Type B pancreatic cell (in vitro differentiated cells): ENCODE measurements at places on chromosomes 16 and 17.

DNA sequence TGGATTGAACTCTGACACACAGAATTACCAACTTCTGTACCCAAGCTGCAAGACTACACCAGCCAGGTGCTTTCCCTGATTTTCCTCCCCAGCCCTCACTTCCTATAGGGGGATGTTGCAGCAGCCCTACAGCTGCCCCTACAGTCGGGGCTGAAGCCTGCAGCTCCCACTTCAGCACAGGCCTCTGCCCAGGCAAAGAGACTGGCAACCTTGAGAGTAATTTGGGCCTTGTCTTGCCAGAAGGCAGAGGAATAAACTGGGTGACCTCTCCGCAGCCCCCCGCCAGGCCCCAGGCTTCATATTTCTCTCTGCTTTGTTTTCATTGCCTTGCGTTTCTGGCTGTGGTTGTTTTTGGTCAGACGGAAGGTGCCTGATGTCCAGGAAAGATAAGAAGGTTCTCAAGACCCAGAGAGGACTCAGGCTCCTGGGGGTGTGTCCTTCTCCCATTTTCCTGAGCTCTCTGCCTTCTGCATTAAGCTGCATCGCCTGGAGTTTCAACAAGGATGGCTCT is 32.0 kb downstream of the SLC6A4 start:
- no peak for DNase-seq

DNA sequence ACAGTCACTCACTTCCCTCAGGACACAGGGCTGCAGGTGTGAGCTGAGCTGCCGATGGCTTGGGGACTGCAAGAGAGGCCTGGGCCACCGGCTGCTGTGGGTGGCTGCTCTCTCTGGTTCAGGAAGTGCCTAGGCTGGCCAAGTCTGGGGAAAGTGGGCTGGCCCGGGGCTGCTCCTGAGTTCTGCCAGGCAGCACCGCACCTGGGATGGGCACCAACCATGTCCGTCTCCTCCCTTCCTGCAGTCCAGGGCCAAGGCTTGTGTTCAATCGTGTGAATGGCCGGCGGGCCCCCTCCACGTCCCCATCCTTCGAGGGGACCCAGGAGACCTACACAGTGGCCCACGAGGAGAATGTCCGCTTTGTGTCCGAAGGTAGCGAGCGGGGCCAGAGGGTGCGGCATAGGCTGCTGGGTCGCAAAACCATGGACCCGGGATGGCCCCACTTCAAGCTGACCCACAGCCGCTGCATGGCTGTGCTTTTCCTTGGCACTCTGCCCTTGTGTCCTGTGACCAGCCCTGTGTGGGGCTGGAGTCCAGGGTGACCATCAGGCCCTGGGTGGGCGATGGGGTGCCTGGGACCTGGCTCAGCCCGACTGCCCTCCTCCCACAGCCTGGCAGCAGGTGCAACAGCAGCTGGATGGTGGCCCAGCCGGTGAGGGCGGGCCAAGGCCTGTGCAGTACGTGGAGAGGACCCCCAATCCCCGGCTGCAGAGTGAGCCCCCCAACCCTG is 1.8 kb upstream of the WDR90 start:
- no peak for DNase-seq

DNA sequence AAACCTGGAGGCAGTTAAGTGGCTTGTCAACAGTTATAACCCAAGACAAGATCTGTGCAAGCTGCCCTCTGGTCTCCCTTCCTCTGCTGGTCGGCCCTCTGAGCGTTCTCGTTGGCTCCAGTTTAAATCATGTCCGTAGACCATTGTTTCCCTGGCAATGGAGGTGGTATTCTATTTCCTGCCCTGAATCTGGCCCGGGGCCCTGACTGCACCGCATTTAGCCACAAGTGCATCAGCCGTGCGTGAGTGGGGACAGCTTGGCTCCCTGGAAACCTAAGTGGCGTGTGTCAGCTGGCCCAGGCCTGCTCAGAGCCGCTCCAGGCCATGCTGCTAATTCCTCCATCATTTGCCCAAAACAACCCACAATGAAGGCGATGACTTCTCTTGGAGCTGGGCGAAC is 15.0 kb upstream of the MYLK3 start:
- DNase-seq = no peak

DNA sequence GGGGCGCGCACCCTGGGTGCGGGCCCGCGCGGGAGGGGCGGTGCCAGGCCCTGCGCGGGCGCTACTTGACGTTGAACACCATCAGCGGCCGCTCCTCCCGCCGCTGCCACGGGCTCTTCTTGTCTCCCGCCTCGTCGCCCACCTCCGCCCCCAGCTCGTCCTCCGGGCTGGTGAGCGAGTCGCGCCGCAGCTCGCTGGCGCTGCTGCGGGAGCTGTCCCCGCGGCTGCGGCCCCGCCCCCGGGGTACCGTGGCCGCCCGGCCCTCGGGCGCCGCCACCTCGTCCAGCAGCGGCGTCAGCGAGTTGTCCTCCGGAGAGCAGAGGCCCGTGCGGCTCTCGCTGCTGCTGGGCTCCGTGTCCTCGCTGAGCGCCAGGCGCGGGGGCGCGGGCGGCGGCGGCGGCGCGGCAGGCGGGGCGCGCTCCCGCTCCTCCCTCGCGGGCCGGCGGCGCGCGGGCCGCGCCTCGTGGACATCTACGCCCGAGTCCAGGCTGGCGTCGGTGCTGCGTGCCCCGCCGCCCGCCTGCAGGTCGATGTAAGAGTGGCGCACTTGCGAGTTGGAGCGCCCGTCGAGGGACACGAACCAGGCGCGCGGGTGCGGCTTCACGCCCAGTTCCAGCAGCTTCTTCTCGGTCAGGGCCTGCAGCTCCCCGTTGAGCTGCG is 8.7 kb downstream of the GRN start:
- DNase-seq = no peak

GRCh38 chr17:44417553-44417952 is 28.1 kb upstream of the ITGA2B start:
- no peak for DNase-seq
